ENCODE measurements at places on chromosomes 2 and 18.

DNA sequence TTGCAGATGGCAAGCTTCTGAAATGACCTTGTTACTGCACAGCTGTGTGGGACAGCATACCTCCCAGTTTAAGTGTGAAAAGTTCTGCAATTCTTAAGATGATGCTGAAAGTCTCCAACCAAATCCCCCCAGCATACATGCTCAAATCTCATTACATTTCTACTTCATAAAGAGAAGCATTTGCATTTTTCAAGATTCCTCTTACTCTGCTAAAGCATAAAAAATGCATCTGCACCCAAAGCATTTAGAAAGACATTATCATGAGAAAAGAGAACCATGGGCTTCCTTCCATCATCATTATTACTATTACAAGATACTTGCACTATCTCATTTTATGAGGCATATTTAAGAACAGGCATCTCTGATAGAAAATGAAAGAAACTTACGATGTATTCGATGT is 236.9 kb upstream of the REV1 start:
- no peak for DNase-seq

DNA sequence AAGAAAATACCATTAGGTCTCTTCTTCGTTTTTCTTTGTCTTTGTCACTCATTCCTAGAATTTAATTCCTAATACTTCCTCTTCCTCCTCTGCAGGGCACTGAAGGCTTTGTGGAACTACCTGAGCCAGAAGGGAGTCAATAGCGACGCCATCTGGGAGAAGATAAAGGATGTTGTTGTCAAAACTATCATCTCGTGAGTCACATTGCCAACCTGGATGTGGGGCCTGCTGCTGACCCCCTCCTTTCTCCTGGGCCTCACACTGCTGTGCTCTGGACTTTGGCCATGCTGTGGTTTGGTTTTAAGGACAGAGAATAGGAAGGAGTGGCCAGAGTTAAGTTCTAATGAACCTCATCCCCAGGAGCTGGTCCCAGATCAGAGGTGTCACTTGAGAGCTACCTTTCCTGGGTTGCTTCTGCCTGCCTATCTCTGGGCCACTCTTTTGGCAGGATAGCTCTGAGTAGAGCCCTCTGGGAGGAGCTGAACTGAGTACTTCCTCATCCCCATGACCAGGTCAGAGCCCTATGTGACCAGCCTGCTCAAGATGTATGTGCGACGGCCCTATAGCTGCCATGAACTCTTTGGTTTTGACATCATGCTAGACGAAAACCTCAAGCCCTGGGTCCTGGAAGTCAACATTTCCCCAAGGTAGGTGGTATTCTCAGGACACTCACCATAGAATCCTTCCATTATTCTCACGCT is 33.1 kb upstream of the CYP27A1 start:
- DNase-seq: no peak

GRCh38 chr2:66604326-66604725 is 169.4 kb downstream of the MEIS1 start:
- DNase-seq: no peak

GRCh38 chr18:77147418-77147852 is 14.9 kb upstream of the MBP start:
- no peak for DNase-seq

DNA sequence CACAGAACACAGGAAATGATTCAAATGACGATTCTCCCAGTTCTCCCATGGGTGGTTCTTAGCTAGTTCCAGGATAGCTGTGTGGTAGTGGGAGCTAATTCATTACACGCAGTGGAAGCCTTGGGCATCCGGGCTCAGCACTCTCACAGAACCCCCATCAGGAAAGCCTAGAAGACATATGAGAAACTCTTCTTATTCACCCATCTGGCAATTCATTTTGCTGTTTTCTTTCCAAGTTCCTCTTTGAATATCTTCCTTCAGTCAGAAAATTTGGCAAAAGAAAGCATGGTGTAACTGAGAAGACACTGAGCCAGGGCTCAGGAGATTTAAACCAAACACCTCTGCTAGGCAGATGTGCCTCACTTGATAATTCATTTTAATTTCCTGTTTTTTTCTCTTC is 85.2 kb upstream of the FN1 start:
- no peak for DNase-seq

- DNase-seq: no peak
Observed at GRCh38 chr2:96806468-96807126, 9.5 kb upstream of the CNNM3 start.

DNA sequence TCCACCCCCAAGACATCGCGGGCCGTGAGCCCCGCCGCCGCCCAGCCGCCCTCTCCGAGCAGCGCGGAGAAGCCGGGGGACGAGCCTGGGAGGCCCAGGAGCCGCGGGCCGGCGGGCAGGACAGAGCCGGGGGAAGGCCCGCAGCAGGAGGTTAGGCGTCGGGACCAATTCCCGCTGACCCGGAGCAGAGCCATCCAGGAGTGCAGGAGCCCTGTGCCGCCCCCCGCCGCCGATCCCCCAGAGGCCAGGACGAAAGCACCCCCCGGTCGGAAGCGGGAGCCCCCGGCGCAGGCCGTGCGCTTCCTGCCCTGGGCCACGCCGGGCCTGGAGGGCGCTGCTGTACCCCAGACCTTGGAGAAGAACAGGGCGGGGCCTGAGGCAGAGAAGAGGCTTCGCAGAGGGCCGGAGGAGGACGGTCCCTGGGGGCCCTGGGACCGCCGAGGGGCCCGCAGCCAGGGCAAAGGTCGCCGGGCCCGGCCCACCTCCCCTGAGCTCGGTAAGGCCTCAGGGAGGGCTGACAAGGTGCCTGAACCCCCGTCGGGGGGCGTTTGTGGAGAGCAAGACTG is 14.2 kb downstream of the SPEG start:
- no peak for DNase-seq

DNA sequence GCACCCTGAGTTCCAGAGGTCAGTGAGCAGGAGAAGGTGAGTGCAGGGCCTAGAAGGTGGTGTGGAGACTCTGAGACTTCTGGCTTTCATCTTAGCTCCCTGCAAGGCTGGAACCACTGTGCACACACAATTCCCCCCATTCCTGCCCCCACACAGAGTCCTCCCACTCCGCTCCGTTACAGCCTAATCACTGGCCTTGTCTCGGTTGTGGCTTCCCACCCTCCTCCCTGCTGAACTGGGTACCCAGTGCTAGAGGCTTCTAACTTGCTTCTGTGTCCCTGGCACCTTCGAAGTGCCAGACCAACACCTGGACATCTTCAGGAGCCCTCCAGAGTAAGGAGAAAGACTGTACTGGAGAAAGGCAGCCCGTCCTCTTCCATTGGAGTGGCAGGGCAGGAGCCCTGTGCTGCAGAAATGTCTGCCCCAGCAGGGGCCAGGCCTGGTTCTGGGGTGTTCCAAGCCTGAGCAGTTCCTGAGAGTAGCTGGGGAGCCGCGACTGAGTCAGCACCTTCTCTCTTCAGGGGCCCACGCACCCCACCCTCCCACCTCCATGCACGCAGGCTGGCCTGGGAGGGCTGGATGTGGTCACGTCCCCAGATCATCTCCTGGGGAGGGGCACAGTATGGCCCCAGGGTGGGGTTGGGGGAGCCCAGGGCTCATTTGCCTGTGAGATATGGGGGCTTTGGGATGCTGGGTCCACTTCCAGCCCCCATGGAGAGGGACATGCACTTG is 23.4 kb downstream of the CROCC2 start:
- no peak for DNase-seq

DNA sequence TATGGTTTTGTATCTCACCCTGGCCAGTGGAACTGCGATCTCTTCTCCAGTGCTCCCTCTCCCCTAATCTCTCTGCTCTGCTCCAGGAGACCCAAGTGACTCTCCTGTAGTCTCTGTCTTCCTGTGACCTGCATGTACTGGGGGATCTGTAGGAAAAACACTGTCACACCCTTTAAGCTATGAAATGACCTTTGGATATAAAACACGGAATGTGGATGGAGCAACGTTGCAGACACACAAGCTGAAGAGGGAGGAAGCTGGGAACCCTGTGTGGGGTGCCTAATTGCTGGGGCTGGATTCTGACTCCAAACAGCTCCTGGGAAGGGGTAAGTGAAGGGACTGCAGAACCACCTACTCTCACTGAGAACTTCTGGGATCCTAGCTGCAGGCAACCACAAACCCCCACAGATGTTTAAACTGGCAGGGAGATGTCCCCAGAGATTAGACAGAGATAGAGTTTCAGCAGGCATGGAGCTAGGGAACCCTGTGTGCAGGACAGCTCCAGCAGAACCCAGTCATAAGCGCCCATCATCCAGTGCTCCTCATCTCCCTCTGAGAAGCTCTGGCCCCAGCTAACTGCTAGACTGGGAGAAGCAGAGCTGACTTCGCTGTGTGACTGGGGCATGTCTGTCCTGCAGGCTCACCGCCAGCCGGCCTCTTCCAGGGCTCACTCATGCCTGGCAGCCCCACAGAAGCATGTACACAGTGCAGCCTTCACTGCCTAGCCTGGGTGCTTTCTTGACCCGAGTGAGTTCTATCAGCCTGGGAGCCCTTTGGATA is 482.7 kb upstream of the SETBP1 start:
- no peak for DNase-seq

GRCh38 chr18:62496262-62496661 is 26.6 kb upstream of the ZCCHC2 start:
- DNase-seq: no peak

GRCh38 chr2:167420211-167420610 is 531.9 kb downstream of the XIRP2 start:
- no peak for DNase-seq

DNA sequence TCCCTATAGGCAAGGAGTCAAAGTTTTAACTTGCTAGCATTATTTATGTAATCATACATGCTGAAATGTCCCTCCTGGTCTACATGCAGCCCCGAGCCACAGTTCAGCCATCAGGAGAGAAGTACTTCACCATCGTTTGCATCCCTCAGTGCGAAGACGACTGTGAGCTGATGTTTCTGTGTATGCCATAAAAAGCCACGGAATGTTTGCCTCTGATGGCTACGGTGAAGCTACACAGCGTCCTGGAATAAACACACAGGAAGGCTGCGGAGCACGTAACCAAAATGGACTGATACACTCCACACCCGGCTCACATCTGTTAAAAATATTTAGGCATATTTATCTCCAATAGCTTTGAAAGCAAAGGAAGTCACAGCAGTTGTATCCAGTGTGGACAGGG is 4.3 kb upstream of the SALL3 start:
- DNase-seq: no peak

DNA sequence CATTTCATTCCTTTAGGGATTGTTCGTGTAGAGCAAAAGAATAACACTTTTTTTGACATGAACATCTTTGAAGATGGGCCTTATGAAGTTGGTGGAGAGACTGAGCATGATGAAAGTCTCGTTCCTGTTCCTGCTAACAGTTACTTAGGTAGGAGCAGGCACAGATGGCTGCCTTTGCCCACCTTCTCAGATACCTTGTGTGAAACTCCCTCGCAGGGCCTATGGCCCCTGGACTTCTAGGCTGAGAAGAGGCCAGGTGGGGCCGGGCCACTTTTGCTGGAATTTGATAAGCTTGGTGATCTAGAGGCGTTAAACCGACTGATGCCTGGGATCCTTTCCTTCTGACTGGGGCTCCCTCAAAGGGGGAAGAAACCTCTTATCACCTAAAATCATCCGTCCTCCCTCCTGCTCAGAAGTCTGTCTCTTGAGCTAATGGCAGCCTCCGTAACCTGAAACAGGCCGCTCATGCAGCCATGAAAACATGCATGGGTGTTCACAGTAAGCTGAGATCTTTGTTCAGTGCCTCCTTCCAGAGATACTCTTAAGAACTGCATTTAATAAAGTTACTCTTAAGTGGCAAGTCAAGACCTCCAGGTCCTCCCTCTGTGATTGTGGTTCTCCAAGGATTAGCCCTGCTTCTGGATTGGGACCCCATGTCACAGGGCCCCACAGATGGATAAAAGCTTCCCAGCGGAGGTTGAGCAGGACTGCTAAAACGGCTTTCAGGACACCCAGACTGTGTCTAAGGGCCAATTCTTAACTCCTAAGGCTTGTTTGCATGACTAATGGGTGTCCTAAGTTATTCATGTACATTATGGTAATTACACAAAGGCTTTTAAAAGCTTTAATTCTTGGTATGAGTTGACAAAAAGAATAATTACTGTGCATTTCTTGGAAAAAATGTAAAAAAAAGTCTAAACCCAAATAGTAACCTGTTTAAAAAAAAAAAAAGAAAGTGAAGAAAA is 43.9 kb downstream of the ITGA6 start:
- no peak for DNase-seq

DNA sequence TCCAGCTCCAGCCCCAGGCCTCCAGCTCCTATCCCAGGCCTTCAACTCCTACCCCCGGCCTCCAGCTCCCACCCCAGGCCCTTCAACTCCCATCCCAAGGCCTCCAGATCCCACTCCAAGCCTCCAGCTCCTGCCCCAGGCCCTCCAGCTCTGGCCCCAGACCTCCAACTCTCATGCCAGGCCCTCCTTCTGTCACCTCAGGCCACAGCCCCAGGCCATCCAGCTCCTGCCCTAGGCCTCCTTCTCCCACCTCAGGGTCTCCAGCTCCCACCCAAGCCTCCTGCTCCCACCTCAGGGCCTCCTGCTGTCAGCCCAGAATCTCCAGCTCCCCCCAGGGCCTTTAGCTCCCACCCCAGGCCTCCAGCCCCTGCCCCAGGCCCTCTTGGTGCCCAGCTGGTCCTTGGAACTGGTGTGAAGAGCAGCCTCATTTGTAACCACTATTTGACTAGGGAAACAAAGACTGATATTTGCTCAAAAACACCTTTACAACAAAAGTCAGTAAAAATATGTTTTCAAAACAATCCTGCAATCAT is 67.8 kb upstream of the SALL3 start:
- DNase-seq: no peak

DNA sequence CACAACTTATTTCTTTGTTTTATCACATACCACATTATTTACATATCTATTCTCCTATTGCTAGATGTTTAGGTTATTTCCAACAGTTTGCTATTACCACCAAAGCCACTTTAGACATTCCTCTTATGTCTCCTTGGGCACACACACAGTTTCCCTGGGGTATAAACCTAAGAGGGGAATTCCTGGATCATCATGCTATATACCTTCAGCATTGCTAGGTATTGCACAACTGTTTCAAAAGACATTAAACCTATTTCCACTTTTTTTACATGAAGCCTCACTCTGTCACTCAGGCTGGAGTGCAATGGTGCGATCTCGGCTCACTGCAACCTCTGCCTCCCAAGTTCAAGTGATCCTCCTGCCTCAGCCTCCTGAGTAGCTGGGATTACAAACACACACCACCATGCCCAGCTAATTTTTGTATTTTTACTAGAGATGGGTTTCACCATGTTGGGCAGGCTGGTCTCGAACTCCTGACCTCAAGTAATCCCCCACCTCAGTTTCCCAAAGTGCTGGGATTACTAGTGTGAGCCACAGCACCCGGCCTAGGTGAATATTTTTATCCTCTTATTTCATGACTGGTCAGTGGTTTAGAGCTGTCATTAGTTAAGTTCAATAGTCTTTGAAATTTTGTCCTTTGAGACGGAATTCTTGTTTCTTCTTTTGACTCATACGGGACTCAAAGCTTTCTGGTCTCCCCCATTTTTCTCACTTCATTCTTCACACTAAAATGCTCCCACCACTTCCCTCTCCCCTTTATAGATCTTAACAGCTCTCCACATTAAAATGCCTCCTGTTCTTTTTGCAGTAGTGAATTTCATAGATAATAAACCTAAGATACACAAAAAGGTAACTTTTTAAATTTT is 30.3 kb downstream of the SULT1C4 start:
- no peak for DNase-seq

- no peak for DNase-seq
Observed at GRCh38 chr2:208064220-208064961, 39.1 kb upstream of the PLEKHM3 start.
